ENCODE measurements at places on chromosomes 7 and 10.

DNA sequence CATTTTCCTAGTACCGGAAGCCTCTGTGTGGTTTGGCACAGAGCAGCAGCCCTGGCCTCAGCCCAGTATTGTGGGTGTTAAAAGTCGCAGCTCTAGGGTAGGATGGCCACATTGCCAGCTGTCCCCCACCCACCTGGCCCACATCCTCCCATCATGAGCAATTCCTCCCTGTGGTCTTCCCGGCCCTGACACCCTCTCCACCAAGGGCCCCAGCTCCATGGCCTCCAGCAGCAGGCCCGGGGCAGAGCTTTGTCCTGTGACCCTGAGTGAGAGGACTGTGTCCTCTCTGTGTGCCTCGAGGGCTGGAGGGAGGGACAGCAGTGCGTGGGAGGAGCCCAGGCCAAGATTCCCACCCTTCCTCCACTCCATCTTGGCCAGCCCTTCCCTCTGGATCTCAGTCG is 93.7 kb downstream of the MYL10 start:
- DNase-seq = no peak

DNA sequence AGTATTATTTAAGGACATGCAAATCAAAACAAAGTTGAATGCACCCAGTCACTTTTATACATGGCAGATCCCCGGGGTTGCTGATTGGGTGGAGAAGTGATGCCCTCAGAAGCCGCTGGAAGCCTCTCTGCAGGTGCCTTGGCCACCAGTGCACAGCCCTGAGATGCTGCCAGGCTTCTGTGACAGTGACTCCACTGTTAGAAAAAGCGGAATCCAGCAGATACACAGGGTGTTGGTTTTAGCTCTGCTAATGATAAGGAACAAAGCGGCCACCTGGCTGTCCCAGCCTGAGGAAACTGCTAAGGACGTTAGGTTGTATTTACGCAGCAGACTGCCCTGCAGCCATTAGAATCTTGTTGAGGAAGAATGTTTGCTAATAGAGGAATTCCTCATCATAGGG is 47.5 kb downstream of the JAKMIP3 start:
- no peak for DNase-seq

DNA sequence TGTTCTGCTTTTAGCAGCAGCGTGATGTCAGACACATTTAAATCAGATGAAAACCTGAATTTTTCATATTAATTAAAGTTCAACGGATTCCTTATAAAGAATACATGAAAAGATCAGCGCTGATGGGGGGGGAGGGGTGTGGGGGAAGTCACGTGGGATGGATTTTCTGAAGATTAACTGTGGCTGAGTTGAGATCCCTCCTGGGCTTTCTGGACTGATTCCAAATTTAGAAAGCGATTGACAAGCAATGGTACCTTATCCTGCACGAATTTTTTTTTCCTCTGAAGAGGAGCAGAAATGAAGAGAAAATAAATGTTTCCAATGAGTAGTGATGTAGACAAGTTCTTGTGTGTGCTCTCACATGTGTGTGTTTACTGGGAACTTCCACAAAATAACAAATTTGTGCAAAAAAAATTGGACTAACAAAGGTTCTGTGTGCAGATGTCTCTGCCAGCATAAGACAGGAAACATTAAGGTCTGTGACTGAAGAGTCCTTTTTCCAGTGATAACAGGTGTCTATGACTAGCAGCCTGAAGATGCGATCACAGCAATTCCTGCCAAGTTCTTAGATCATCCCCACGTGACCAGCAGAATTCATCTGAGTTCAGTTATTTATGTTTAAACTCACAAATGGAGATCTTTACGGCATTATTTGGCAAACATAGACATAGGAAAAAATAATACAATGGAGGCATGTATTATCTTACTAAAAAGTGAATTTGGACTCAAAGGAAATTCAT is 585.2 kb upstream of the CELF2 start:
- DNase-seq = no peak

DNA sequence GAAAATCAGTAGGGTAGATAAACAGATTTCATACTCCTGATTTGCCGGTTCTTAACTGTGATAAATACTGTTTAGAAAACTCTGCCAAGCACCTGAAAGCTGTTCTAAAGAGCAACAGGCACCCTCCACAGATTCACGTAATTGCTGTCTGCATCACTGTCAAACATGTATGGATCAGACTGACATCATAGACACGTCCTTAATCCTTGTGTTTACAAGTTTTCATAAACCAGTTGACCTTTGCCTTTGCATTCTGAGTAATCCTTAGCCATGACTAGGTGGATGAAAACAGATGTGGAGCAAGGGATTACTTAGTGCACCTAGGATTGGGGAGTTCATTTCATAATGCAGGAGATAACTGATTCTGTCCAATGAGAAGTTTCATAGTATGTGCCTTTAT is 41.6 kb downstream of the SLC39A12 start:
- DNase-seq = no peak

DNA sequence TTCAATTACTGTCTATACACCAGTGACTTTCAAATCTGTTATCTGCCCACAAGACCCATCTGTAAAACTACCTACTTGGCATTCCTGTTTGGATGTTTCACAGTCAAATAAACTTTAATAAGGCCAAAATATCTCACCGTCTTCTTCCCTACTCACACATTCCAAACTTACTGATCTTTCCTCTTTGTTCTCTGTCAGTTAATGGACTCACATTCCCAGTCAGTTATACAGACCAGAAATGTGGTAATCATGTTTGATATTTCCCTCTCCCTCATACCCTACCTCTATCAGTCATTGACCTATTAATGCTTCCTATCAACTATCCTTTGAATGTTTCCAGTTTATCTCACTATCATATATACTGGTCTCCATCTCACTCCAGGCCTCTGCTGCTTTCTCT is 28.5 kb upstream of the HDAC9 start:
- DNase-seq = no peak

DNA sequence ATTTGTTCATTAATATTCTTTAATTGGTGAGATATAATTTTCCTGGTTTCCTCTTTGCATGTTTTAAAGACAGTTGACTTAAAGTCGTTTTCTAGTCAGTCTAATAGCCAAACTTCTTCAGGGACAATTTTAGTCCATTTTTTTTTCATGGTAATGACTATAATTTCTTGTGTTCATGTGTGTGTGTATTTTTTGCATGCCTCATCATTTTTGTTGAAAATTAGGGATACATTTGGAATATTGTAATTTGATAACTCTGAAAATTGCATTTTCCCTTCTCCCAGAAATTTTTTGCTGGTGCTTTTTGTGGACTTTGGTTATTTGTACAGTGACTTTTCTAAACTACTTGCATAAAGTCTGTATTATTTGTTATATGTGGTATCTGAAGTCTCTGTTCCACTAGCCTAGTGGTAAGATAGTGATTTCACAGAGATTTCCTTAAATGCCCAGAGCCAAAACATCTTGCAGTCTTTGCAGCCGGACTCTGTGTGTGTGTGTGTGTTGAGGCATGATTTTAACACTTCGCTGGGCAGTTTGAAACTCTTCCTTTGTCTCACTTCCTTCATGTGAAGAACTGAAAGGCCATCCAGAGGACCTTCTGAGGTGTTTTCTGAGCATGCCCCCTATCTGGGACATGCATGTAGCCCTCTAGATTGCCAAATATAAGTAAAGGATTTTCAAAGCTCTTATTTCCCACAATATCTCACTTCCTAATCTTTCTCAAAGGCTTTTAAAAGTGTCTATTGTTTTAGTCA is 40.9 kb upstream of the ZNF365 start:
- DNase-seq = no peak

DNA sequence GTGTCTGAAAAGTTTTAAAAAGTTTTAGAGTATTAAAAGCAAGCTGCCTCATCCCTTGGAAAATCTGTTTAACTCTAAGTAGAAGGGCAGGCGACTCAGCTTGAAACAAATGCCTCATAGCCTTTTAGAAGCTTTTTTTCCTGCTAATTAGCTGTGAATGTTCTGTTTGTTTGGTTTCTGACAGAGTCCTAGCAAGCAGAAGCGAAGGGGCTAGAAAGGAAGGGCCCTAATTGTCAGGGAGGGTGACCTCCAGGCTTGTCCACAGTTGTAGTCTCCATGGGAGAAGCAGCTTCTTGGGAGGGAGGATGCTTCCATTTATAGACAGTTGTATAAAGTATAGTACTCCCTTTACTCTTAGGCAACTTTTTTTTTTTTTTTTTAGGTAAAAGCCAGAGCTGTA is 90.9 kb downstream of the DNAJC1 start:
- no peak for DNase-seq

- DNase-seq = no peak
Measured at GRCh38 chr10:52746169-52746568, 26.4 kb downstream of the MBL2 start.

DNA sequence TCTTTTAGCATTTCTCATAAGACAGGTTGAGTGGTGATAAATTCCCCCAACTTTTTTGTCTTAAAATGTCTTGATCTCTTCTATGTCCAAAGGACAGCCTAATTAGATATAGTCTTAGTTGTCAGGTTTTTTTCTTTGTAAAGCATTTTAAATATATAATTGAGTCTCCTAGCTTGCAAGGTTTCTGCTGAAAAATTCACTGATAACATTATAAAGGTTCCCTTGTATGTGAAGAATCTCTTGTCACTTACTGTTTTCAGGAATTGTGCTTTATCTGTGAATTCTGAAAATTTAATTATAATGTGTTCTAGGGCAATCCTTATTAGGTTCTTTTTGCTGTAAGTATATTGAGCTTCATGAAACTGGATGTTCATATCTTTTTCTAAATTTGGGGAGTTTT is 96.8 kb upstream of the ZNF92 start:
- no peak for DNase-seq

- no peak for DNase-seq
Measured at GRCh38 chr7:158582089-158582456, 5.5 kb downstream of the PTPRN2 start.

DNA sequence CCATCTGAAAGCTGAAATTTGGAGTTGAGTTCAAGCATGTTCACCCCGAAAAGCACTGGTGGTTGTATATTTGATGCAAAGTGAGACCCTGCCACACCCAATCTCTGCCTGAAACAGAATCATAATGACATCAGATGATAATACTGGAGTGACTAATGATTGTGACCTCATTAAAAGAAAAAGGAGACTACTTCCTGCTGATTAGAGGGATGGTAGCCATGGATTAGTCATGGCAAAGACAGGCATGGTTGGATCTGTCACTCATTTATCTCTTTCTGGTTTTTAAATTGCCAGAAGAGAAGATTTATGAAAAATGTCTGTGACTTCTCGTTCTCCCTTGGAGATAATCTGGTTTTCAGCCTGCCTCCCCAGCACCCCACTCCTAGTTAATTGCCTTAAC is 101.2 kb downstream of the BAMBI start:
- DNase-seq = no peak

DNA sequence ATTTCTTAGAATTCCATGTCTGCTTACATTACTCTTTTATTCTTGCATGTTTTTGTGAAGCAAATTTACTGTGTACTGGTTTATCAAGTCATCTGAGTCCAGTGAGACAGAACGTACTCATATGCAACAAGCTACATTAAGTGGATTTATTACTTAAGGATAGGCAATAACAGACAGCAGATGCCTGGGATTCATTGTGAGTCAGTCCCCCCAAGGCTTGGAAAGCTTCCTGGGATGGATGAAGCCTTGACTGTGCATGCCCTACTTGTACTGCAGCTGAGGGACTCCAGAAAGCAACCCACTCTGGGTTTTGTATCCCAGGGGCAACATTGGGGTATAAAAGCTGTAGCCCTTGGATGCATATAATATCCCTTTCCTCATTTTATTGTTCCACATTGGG is 113.4 kb upstream of the RAB18 start:
- no peak for DNase-seq

GRCh38 chr7:137331378-137331777 is 12.2 kb downstream of the PTN start:
- DNase-seq = no peak

DNA sequence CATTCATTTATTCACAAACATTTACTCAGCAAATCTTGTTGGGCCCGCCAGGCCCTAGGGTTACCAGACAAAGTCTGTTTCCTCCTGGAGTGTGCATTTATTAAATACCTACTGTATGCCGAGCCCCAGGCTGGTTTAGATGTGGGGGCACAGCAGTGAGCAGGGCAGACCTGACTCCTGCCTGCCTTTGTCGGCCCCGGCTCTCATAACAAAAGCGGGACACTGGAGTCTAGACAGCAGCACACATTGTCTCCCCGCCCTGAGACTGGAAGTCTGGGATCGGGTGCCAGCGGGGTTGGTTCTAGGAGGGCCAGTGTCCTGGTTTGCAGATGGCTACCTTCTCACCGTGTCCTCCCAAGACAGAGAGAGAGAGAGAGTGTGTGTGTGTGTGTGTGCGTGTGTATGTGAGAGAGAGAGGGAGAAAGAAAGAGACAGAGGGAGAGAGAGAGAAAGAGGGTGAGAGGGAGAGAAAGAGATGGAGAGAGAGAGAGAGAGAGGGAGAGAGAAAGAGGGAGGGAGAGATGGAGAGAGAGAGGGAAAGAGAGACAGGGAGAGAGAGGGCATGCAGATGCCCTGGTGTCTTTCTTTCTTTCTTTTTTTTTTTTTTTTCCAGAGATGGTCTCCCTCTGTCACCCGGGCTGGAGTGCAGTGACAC is 25.9 kb downstream of the ELFN1 start:
- DNase-seq = no peak

- DNase-seq = no peak
Measured at GRCh38 chr10:32393911-32394310, 47.0 kb upstream of the EPC1 start.

DNA sequence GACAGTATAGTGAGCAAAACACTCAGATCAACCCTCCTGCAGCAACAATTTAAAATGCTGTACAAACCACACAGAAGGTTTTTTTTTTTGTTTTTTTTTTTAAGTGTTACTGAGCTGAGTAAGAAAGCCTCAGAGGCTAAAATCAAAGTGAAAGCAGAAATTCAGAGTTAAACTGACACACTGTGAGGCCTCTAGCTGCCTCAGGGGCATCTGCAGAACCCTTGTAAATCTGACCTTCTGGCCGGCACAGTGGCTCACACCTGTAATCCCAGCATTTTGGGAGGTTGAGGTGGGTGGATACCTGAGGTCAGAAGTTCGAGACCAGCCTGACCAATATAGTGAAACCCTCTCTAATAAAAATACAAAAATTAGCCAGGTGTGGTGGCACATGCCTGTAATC is 7.4 kb upstream of the GNA12 start:
- no peak for DNase-seq

GRCh38 chr7:142787034-142787768 is 16.4 kb downstream of the PRSS2 start:
- no peak for DNase-seq

DNA sequence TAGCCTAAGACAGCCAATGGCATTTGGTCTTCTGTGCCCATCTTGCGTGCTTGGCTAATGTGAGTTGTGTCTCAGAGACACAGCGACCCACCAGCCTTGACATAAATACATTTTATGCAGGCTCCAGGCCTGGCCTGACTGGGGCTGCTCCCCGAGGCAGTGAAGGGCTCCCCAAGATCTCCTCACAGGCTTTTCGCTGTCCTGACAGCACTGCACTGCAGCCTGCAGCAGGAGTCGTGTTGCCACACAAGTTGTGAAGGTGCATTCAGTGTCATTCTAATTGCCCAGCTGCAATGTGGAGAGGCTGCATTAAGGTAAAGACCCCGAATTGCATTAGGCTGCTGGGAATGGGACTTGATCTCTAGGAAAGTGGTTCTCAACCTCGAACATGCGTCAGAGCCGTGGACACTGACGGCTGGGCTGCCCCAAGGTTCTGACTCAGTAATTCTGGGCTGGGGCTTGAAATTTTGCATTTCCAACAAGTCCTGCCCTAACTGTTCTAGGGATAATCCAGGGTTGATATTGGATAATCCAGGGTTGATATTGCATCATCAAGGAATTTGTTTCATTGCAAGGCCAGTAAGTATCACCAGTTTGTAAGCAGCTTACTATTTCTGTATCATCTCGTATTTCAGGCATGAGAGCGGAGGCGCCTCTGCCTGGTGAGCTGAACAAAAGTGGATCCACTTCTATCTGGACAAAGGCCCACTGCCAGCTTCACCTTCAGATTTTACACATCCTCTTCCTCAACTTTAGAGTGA is 108.7 kb upstream of the INSIG1 start:
- DNase-seq = no peak

All from activated T-helper 1 cell treated with anti-CD3 and anti-CD28 coated beads, Interleukin-2, amount 50 U/mL, for 16 hours (primary cell).